NCI-H748 treated with DMSO at 0.1 percent for 48 hours (cell line): ENCODE measurements at places on chromosomes 6 and 20.

DNA sequence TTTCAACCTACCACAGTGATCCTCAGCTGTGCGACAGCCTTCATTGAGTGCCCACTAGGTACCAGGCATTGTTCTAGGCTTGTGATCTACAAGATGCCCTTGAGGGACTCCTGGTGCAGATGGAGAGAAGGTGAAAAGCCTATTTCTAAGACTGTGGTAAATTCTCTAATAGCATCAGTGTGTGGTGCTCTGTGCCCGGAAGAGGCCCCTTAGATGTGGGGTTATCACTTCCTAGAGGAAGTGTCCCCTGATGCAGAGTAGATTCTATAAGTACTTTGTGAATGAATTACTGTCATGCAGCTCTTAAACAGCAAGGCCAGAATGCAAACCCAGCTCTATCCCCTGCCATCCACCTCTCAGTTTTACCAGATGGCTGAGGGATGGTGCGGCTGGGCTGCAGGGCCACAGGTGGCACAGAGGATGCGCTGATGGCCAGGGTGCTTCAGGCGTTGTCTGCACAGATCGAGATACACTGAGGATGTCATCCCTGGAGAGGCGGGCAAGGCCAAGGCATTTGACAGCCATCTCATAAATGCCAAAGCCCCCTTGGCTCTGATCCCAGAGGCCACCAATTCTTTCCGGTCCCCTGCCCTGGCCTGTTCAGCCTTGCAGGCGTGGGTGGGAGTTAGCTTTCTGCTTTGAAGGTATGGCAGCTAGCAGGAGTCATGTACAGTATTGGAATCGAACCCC, 96.7 kb downstream of the TOX2 start:
- no peak for DNase-seq

- DNase-seq = no peak
Measured at GRCh38 chr6:159753081-159753872, 8.6 kb upstream of the ACAT2 start.

DNA sequence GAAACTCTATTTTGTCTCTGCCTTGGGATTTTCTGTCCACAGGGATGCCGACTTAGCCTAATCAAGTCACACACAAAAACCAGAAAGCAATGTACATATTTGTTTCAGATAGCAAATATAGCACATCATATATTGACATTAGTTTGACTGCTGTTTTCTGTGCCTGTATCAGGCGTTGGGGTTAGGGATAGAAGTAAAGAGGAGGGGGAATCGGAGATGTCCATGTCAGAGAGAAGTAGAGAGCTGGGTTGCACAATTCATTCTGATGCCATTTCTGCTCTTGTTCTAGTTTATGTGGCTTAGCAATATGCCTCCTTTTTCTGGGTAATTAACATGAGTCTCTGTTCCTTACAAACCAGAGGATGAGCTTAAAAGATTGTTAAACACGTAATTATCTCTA, 14.7 kb upstream of the IPCEF1 start:
- no peak for DNase-seq

DNA sequence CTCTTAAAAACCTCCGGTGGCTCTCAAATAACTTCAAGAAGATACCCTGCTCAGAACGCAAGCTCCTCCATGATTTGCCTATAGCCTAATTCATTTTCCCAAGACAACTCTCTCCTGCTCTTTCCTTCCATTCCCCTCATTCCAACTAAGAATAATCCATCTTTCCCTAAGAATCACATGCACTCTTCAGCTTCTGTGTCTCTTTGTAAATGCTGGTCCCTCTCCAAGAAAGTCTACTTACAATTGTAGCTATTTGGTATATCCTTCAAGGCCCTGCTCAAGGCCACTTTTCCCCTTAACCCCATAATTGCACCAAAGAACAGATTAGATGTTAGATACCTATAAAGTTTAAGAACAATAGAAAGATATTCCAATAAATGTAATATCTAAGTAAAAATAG, 7.4 kb upstream of the HEY2 start:
- no peak for DNase-seq

DNA sequence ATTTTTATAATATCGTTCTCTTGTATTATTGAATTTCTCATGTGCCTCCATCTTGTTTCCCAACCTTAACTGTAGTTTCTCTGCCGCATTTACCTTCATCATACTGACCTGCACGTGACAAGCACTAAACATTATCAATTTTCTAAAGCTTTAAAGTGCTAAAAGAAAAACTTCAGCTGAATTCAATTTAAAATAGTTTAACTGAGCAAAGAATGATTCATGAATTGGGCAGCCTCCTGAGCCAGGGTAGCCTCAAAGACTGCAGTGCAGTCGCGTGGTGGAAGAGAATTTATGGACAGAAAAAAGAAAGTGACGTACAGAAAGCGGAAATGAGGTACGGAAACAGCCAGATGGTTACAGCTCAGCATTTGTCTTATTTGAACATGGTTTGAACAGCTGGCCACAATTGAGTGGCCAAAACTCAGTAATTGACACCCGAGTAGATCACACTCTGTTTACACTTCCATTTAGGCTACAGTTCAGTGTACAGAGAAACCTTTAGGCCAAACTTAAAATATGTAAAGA, 4.2 kb upstream of the ZDHHC14 start:
- peak; percentile 49 for DNase-seq

DNA sequence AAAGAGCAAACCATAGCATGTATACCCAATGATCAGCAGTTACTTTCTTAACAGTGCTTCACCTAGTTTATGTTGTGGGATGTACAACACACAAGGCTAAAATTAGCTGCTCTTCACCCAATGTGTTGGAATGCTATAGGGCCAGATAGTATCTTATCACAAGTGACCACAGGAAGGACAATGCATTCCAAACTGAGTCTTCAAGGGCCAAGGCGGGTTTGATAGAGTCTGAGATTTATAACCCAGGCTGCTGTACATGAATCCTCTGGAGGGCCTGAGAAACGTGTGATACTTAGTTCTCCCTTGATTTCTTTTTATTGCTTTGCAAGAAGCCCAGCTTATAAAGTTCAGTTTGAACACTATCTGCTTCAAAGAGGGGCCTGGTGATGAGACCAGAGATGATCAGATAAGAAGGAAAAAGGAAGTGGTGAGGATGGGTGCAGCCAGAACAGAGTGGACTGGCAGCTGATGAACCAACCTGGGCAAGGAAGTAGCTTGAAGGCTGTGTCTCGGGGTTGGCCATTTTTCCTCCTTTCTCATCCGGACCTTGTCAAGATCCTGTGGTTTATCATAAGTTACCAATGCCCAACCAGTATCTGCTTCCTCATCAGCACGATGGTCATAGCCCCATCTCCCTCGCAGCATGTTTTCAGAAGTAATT, 62.2 kb upstream of the BMP2 start:
- DNase-seq = no peak

GRCh38 chr6:139344186-139344963, 30.1 kb downstream of the CITED2 start:
- DNase-seq = no peak

DNA sequence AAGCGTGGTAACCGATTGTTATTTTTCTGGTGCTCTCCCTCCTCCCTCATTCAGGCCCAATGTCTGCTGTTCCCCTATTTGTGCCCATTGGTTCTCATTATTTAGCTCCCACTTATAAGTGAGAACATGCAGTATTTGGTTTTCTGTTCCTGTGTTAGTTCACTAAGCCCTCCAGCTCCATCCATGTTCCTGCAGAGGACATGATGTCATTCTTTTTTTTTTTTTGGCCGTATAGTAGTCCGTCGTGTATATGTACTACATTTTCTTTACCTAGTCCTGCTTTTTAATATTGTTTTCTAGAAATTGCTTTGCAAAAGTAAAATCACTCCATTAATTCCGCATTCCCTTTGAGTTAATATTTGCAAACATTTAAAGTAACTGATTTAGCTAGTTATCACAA, 23.1 kb downstream of the ZNF451 start:
- DNase-seq = no peak

DNA sequence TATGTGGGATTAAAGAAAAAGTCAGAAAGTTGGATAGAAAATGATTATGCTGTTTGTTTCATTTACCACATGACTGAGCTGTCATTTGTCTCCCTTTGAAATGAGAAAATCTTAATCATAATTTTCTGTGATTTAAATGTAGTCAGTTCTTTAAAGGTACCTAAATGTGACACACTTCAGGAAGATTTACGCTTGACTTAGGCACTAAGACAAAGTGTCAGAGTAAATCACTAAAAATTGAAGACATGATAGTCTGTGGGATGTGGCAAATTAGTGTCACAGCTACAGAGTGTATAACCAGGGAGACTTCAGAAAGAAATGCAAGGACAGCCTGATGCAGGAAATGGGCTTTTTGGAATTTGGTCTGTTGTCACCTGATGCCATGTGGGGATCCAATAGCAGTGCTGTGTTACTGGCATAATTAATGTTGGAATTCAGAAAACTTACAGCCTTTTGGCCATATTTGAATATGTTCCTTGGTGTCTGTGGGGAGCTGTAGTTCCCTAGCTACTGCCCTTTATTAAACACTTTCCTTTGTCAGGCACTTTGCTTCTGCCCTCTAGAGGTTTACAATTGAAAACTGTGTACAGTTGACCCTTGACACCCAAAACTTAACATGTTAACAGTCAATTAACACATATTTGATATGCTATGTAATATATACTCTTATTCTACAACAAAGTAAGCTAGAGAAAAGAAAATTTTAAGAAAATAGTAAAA, 493.8 kb downstream of the UTRN start:
- peak; percentile 23 for DNase-seq

GRCh38 chr6:36592221-36592655, 1.9 kb upstream of the SRSF3 start:
- DNase-seq = no peak

DNA sequence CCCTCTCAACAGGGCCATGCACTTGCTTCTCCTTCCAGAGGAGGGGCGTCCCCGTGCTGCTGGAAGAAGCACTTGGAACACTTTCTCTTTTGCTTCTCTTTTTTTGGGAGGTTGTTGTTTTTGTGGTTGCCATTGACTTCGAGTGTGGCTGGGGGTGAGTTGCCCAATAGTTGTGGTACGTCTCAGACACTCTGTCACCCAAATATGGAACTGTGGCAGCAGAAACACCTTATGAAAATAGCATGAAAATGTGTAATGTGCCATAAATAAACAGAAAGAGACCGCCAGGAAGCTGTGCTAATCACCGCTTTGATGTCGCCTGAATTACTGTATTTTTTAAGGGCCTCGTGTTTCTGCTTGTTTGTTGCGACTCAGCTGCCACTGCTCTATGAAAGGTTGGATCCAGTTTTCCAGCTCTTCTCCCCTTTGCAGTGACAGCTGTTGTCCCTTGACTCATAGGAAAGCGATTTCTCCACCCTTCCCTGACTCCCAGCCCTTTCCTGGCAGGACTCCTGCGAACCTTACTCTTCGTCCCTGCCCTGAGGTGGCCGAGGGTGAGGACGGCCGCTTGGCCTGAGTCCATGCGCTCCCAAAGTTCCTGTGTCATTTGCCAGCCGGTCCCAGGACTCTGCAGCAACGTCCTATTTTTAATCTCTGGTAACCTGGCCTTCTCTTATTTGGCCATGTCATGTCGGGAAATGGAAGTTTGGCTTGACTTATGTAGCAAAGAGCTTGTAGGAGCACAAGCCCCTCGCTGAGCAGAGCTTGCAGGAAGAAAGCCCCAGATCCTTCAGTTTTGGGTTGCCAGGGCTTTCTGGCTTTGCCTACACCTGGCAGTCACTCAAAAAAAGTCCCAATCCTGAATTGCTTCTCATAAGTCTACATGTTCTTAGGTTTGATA, 694.6 kb downstream of the QKI start:
- DNase-seq = peak; percentile 11

DNA sequence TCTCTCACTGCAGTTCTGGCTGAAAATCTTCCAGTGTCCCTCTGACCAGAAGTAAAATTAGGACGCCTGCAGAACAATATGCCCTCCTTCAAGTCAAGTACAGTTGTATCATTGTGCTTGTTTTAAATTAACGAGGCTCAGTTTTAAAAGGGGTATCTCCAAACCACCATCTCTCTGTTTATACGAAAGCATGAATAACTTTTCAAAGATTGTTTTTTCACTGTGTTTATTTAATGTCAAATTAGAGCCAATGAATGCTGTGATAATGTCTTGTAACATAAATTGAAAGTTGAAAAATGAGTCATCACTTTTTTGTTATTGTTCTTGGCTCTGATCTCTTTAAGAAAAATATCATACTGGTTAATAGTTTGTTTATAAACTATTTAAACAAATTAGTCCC, 230.7 kb upstream of the THEMIS start:
- DNase-seq = no peak

DNA sequence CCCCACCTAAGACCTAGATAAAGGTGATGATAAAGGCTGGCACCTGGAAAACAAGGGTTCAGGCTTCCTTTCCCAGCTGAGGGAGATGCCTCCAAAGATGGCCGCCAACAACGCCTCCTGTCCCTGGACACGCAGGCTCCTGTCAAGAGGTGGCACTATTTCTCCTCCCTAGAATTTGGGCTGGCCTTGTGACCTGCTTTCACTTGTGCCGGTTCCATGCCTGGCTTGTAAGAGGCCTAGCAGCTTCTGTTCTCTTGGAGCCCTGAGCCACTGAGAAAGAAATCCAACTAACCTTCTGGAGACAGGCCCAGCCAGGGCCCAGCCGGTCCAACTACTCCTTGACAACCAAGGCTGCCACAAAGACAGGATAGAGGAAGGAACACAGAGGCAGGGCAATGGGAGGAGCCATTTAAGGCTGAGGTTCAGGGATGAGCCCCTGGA, 60.2 kb upstream of the RALY start:
- no peak for DNase-seq

GRCh38 chr6:21987501-21987957, 309.3 kb downstream of the PRL start:
- no peak for DNase-seq

- DNase-seq = no peak
Measured at GRCh38 chr6:9982215-9982614, 432.7 kb downstream of the TFAP2A start.

DNA sequence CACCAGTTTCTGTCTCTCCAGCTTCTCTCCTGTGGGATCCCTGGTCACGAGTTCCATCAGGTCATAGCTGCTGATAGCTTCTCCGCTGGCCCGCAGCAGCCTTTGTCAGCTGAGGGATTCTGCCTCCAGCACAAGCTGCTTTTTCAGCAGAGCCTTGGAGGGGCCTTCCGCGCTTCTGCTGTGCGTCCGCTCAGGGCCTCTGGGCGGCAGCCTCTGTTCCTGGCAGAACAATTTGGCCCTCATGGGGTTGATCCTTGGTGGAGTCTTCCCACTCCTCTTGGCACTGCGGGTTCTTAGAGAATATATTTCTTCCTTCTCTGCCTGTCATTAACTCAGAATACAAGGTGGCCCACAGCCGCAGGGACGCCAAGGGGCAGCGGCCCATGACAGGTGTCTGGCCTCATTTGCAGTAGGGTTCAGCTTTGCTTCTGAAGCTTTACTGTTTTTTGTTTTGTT, 158.8 kb downstream of the DTNBP1 start:
- no peak for DNase-seq

GRCh38 chr20:47317127-47317895, 39.2 kb downstream of the ZMYND8 start:
- DNase-seq = no peak

DNA sequence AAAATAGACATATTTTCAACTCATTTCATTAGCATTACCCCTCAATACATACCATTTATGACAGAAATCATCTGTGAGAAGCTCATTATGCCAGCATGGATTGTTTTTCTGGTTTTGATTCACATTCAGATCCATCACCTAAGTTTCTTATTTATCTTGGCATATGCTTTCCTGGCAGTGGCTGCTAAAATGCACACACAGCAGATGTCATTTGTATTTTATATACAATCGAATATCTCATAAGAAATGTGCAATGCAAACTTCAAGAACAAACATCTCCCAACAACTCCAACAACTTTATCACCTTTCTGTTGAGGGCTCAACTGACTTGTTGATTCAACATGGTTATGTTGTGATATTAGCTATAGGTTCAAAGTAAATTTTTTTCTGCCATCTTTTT, 208.3 kb downstream of the PHACTR1 start:
- no peak for DNase-seq
